ENCODE measurements at places on chromosomes 11 and 22.

DNA sequence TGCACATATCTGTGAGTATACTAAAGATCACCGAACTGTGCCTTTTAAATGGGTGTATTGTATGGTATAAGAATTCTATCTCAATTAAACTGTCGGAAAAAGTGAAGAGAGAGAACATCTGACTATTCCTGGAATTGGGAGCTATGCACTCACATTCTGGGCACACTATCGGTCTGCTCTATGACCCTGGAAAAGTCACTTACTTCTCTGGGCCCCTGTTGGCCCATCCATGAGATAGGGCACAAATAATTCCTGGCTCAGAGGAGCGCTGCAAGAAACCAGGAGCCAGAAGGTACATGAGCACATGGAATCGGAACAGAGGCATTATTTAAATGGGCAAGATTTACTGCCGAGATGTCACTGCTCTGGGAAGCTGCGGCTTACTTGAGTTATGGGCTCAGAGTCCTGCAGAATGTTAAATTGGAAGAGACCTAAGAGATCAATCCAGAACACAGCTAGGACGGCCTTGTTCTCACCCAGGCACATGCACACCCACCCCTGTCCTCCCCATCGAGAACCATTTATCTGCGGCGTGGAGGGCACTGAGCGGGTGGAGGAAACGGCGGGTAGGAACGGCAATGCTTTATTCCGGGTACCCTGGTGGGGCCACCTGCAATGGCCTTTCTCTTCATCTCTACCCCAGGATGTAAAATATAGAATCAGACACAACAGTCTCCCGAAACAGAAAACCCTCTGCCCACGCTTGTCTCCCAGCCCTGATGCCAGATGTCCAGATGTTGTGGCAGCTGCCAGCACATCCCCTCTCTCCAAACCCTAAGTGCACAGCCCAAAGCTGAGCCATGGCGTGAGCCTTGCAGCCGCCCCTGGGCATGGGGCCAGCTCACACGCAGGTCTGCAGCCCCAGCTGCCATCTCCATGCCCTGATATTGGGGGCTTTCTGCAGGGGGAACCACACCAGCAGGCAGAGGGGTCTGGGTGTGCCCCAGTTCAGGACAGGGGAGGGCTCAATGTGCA lies 142.4 kb downstream of the DSCAML1 start:
- DNase-seq = no peak

- DNase-seq = no peak
Measured at GRCh38 chr22:46947516-46948257, 185.2 kb downstream of the TBC1D22A start.

GRCh38 chr11:8942518-8943066 lies at the start of gene ASCL3:
Gene ASCL3 (minus strand): TSS chr11:8943016. CDS start chr11:8938161, 4,855 bp downstream.
- no peak for DNase-seq

- no peak for DNase-seq
Measured at GRCh38 chr22:46437671-46438440, 99.6 kb downstream of the CELSR1 start.
